ENCODE measurements at places on chromosomes 11 and 22. TPM values are rescaled to one million over a fixed set of nuclear protein-coding genes. Genes with fewer than 3 reads are reported as not detected.

The MRGPRE gene
- total RNA-seq: not detected

The KLHL35 gene
- total RNA-seq: 1.3 TPM

DNA sequence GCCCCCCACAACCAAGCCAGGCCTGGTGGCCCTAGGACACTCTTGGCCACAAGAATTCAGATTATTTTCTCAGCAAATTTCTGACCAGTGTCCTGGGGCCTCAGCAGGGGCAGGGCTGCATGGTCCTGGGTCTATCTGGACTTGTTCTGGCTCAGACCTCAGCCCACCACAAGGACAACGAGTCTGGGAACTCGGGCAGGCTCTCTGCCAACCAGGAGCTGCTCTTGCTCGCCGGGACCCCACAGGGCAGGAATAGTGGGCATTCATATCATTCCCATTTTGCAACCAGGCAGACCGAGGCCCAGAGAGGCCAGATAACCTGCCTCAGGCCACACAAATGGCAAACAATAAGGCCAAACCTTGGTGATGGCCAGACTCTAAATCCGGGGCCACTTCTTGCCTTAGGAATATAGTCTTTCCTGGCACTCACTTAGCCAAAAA lies 75.4 kb upstream of the WNT7B start:
- no peak for DNase-seq

- DNase-seq: peak; percentile 6
These were observed 797 bp downstream of the LGR4 start for GRCh38 chr11:27471589-27472397.

GRCh38 chr22:20918663-20919218 lies 1.5 kb downstream of the CRKL start:
- DNase-seq: no peak

- no peak for DNase-seq
These were observed 58.0 kb upstream of the MTNR1B start for GRCh38 chr11:92911478-92911877.

- no peak for DNase-seq
These were observed 23.2 kb upstream of the C1QTNF4 start for GRCh38 chr11:47617417-47617809.

DNA sequence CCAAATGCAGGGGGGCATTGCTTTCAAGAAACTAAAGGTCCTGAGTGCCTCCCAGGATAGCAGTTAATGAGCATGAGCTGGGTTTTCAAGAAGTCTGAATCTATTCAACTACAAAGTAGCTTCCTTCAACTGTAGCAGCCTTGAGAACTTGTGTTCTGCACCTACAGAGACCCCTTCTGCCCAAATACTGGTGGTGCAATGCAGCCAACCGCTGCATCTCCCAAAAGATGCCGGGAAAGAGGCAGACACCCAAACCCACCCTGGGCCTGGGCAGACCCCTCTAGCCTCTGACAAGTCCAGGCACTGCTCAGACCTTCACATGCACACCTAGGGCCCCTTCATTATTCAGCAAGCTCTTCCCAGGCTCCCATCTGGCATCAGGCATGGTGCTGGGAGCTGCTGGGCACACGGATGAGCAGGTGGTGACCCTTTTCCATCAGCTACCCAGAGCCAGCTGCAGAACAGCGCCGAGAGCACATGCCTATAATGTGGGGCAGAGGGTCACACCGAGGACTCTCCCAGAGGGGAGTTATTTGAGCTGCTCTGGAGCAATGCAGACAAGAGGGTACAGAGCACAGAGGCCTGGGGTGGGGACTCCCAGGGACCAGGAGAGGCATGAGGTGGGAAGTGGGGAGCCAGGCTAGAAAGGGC lies 44.9 kb upstream of the ETS1 start:
- peak; percentile 38 for DNase-seq

DNA sequence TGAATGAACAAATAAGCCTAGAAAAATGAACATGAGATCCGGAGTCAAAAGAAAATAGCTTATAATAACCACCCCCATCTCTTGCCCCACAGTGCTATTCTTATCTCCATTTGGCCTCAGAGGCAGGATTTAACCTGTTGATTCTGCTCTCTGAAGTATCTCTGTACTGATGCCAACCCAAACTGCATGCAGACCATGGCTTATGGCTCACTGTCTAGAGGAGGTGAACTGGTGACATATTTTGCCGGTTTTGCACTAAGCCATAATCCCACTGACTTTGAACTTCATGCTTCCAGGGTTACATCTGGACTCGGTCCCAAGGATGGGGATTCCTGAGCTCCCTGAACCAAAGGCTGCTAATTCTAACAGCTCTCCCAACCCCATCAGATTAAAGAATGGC lies 397.1 kb downstream of the TENM4 start:
- DNase-seq: no peak

DNA sequence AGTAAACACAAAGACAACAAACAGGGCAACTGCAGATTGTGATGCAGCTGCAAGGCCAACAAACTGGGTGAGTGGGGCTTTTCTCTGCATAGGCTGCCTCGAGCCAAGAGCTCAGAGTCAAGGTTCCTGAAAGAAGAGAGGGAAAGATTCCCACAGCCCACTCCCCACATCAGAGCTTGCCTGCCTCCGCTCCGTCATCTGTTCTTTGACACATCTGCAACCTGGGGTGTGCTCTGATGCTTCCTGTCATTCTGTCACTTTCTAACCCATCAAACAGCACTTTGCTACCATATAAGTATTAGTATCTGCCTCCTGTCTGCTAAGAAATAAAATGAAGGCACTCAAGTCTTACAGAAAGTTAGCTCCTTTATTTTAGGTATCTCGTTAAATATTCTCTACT lies 46.9 kb downstream of the C22orf31 start:
- DNase-seq: no peak

GRCh38 chr22:42680648-42681047 lies 31.5 kb upstream of the CYB5R3 start:
- DNase-seq: no peak

DNA sequence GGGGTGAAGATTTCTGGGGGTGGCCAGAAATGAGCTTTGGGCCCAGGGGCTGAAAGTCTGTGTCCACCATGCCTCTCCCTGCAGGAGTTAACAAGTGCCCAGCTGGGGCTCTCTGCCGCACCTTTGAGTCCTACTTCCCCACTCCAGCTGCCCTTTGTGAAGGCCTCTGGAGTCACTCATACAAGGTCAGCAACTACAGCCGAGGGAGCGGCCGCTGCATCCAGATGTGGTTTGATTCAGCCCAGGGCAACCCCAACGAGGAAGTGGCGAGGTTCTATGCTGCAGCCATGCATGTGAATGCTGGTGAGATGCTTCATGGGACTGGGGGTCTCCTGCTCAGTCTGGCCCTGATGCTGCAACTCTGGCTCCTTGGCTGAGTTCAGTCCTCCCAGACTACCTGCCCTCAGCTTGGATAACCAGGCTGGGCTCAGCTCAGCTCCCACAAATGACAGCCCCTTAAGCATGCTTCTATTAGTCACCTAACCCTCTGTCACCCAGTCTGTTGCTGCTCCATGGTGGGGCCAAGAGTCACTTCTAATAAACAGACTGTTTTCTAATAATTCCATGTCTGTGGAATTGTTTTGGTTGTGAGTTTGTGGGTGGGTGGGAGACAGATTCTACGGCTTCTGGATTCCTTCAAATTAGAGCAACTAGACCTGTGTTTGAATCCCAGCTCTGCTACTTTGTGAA lies 3.0 kb upstream of the INPPL1 start:
- no peak for DNase-seq

DNA sequence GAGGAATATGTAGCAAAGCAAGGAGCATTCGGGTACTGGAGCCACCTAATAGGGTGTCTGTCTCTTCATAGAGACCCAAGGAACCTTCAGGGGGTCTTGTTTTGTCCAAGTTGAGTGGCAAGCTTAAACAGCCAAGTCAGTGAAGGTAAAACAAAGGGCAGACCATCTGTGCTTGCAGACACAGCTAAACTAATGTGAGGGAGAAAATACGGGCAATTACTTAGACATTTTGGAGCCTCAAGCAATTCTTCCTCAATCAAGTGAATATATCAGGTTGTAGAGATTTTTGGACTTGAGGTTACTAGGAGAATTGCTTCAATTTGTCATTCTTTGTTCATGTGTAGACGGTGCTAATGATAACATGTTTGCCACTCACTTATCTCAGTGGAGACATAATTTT lies 148.2 kb upstream of the ARHGAP20 start:
- DNase-seq: no peak
